ENCODE measurements at places on chromosomes 7 and 10.

DNA sequence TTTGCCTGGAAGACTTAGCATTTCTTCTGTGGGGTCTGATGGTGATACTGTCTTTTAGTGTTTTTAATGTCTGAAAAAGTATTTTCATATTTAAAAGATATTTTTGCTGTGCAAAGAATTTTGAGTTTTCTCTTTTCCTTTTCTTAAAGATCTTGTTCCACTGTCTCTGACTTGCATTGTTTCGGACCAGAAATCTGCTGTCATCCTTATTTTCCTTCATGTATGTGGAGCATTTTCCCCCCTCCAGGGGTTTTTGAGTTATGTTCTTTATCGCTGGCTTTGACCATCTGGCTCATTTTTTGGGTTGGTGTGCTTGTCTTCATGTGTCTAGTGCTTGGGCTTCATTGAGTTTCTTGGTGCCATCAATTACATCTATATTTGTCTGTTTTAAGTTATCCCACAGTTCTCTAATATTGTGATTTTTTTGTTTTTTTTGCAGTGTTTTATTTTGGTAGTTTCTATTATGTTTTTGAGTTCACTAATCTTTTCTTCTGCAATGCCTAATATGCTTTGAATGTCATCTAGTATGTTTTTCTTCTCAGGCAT is 119.9 kb downstream of the MGMT start:
- DNase-seq, result no peak

DNA sequence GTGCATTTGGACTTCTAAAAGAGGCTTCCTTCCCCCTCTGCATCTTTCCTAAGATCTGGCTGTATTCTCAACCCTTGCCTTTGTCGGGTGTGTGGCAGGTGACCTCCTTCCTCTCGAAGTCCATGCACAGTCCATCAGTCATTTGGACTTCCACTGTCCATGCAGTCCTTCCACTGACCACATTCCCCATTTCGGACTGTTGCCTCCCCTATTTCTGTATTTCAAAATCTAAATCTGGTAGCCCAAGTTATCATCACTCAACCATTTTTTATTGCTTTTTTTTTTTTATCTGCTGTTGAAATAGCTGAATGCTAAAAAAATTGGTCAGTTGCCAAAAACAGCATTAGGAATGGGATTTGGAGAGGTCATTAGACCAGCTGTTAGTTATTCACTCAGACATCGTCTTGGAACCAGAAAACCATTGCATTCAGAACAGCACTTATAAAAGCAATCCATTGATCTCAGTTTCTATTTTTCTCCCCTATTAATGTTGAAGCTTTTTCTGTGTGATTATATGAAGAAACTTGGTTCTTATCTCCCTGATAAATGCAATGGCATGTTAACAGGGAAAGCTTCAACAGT is 575.6 kb downstream of the KIF20B start:
- no peak for DNase-seq

DNA sequence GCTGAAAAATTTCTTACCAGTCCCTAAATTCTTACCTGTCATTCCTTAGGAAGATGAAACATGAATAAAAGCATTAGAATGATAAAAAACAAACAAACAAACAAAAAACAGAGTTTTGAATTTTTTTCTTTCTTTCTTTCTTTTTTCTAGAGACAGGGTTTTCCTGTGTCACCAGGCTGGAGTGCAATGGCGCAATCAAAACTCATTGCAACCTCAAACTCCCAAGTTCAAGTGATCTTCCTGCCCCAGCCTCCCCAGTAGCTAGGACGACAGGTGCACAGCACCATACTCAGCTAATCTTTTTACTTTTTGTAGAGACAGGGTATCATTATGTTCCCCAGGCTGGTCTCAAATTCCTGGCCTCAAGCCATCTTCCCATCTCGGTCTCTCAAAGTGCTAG is 26.5 kb downstream of the NT5C2 start:
- no peak for DNase-seq

- DNase-seq, result no peak
Measured at GRCh38 chr7:128014811-128015210, 16.4 kb downstream of the LRRC4 start.

DNA sequence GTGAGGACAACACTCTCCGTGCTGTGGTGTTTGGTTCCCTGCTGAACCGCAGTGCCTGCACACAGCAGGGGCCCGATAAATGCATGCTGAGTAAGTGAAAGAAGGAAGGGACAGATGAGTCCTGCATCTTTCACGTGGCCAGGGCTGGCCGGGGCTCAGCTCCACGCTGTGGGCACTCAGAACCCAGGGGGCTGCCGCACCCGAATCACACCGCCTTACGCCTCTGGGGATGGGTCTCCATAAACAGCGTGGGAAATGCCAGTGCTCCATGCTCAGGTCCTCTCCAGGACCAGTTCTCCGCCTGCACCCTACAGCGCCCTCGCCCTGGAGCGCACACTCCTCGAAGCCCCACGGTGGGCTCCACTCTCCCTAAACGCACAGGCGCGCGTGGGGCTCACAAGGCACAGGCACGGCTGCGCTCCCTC is 38.1 kb downstream of the RASGEF1A start:
- DNase-seq, result no peak

DNA sequence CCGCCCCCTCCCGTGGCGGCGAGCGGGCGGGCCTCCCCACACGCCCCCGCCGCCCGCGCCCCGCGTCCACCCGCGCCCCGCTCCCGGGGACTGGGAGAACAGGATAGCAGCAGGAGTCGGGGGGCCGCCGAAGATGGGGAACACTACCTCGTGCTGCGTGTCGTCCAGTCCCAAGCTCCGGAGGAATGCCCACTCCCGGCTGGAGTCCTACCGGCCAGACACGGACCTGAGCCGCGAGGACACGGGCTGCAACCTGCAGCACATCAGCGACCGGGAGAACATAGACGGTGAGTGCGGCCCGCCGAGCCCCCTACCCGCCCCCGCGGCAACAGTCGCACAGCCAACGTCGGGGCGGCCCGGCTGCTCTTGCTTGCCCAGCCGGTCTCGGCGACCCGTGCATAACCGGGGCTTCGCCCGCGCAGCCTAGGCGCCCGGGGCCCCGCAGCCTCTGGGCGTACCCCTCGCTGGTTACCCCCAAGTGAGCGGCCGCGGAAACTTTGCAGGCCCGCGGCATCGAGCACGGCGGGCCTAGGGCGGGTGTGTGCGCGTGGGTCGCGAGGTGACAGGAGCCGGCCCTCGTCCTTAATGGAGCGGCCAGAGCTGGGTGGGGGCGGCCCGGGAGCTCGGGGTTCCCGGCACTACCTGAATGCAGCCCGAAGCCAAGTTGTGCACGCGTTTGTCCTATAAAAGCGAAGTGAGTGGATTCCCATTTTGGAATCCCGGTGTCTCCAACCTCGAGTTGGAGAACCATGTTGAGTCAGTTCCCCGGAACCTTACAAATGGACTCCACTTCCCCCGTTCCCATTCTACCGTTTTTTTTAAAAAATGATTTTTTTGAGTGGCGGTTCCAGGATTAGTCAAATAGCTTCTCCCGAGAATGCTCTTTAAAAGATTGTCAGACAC is 863 bp downstream of the CCNY start:
- no peak for DNase-seq

DNA sequence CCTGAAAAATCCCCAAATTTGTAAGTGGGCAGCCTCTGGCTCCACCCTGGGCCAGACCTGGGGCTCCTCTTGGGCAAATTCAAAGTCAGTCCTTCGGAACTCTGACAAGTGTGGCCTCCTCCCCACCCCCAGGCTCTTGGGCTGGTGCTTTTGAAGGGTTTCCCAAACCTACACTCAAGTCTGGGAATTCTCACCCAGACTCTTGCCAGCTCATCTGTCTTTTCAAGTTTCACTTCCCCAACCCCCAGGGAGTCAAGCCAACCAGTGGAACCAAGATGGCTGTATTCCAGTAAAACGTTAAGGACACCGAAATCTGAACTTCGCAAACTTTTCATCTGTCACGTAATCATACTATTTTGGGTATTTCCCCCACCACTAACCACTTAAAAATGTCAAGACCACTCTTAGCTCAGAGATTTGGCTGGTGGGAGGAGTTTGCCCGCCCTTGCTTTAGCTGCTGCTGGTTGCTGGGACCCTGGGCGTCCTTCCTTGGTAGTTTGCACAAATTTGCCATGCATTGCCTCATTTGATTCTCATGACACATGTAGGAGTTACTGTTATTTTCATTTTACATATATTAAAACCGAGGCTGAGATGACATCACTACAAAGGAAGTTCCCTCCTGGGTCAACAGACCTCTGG is 1.7 kb upstream of the MYO1G start:
- no peak for DNase-seq

DNA sequence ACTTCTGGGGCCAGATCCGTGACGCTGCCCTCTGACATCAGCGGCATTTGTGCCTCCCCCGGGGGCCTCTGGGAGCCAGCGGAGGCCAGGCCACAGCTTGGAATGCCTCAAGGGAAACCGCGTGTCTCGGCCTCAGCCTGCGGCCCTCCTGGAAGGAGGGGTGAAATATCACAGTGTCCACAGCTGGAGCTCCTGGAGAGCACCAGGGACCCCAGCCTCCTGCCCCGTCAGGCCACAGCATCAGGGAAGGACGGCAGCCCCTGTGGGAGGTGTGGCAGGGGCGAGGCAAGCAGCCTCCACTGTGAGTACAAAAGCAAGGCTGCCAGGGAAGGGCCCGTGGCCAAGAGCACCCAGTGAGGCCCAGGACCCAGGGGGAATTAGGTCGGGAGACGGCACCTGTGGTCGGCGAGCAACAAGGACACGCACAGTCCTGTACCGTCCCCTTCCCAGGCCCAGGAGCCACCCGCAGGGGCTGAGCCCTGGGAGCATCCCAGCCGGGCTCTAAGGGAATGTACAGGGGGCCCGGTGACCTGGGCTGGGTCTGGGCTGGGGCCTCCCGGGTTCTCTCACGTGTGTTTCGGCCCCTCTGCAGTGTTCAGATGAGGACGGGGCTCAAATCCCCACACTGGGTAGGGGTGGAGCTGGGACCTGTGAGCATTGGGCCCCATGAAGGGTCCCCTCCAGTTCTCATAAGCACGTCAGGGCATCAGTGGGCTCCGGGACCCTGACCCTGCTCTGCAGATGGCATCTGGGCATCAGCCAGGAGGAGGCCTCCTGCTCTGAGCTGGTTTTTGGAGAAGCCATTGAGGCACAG is 18.7 kb upstream of the KNDC1 start:
- DNase-seq, result no peak

All from GM04504 (cell line).